Jurkat, Clone E6-1 (cell line): ENCODE measurements at places on chromosomes 3 and 15.

- DNase-seq: no peak
Observed at GRCh38 chr3:47410801-47411646, 30.2 kb downstream of the PTPN23 start.

DNA sequence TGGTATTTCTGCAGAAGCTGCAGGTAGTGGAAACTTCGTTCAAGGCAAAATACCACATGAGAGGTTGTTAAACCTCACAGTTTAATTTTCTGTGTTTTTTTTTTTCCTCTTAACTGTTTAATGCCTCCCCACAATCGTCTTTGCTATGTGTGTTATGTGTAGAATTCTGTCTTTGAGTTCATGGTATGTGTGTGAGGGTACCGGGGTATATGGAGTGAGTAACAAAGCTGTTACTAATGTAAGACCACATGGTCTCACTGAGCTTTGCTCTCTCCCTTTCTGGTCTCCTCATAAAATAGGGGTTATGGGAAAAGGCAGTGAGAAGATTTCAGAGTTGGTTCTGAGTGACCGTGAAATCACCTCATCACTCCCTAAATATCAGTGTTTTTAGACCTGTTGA, 143.6 kb downstream of the USP13 start:
- DNase-seq: peak; percentile 60

GRCh38 chr3:48468329-48468731, 21.8 kb downstream of the ATRIP start:
- no peak for DNase-seq

DNA sequence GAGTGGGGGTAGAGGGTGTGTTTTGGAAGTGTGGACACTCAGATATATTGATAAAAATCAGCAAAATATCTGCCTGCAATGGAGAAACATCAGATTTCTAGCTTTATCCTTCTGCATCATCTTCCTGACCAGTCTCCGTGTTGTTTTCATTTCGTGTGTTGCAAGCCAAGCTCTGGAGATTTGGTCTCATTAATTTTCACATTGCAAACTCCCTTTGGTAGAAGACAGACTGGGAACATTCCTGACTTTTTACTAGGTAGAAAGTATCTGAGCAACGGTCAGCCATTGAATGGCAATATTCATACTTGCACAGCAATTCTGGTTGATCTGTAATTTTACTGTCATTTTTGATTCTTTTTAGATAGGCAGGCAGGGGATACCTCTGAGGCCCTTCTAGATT, 30.4 kb downstream of the FSTL1 start:
- no peak for DNase-seq

DNA sequence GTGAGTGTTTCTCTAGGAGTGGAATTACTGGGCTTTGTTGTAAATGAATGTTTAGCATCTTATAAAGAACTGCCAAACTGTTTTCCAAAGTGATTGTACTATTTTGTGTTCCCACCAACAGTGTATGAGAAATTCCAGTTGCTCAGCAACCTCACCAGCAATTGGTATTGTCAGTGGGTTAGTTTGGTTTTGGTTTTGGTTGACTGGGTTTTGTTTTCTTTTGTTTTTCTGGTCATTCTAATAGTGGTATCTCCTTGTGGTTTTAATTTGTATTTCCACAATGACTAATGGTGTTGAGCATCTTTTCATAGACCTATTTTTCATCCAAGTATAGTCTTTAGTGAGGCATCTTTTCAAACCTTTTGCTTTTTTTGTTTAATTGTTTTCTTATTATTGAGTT, 27.1 kb downstream of the FILIP1L start:
- DNase-seq: no peak
